ENCODE measurements at places on chromosomes 7 and 10.

DNA sequence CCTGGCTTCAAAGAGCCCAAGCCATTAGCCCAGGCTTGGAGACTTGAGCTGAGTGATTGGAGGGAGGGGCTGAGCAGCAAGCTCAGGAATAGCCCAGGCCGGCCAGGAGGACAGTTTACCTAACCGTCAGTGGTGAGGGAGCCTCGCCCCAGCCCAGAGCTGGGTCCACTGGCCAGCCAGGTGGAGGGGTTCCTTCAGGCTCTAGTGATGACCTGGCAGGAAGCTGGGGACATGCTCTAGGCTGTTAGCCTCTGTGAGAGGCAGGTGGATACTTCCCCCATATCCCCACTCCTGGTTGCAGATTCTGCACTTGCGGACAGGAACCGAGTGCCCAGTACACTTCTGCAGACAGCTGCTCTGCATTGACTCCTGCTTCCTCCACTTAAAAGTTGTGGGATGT lies 61.2 kb upstream of the ANTXRL start:
- no peak for DNase-seq

DNA sequence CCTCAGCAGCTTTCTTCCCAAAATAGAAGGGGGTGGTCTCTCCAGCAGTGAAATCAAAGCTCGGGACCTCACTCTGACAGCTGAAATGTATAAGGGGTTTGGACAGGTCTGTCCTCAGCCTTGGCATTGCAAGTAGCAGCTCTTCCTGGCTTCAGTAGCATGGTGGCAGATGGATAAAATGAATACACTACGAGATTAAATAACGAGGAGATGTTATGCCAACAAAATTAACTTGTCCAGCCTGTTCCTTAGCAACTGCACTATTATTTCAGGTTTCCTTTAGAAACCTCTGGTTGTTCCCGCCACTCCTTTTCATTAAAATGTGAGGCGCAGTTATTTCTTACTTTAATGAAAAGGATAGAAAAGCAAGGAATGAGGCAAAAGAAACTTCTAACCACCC lies 24.9 kb downstream of the PRLHR start:
- DNase-seq: no peak

- DNase-seq: no peak
Measured at GRCh38 chr10:85492684-85493083, 873.9 kb downstream of the GRID1 start.

DNA sequence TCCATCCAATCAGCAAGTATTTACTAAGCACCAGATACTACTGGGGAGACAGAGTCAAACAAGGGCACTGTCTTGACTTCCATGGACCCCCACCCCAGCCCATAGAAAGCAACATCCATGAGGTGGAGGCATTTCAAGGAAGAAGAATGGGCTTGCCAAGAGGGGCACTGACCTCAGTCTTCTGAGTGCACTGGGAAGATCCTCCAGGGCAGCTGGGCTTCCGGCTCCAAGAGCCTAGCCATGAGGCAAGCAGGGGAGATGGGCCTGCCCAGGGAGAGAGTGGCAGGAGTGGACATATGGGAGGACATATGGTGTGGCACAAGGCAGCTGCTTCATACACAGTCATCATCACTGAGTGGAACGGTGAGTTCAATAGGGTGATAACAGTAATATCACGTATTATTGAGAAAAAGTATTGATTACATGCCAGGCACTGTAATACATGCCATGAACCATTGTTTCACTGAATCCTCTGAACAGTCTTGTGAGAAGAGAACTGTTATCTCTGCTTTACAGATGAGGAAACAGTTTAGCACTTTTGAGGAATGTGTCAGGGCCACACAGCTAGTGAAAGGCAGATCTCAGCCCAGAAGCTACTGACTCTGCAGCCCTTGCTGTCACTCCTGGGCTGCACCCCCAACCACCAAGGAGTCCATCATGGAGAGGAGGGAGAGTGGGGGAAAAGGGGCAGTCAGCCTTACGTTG lies 331.7 kb upstream of the ZMIZ1 start:
- DNase-seq: no peak

DNA sequence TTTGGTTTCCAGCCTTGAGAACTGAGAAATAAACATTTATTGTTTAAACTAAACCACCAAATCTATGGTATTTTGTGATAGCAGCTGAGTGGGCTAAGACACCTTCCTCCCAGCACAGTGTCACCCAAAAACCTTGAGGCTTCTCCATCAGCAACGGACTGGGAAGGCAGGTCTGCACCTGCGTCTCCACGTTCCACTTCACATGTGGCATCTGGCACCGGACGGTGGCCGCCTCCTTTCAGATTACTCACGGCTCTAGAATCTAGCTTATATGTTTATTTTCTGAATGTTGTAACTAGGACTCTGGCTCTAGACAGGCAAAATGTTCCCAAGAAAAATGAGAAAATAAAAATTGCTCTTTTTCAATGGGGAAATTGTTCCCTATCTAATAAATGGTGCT lies 201.0 kb downstream of the ADARB2 start:
- no peak for DNase-seq

DNA sequence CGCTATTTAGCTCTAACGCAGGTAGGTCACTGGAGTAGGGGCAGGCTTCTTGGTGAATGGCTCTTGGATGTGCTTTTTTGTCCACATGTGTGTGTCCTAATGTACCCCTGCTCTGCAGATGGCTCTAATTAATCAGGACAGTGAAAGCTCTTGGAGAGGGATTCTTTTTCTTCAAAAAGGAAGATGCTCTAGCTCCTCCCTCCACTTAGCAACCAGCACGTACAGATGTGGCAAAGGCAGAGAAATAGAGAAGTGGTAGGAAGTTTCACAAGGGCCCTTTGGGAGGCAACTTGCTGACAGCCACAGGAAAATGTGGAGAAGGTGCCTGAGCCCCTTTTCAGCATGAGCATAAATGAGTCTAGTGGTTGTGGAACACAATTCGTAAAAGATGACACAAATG lies 221.7 kb downstream of the PLXNA4 start:
- no peak for DNase-seq

- no peak for DNase-seq
Measured at GRCh38 chr7:47625861-47626715, 44.2 kb upstream of the TNS3 start.

All from EL (cell line).